ENCODE measurements at places on chromosomes 7 and 10. TPM values are rescaled to one million over a fixed set of nuclear protein-coding genes. Genes with fewer than 3 reads are reported as not detected.

AKR1D1 gene
- not detected for total RNA-seq

FAM221A gene
- total RNA-seq: 6.9 TPM

SLC39A12 gene
- not detected for total RNA-seq

UNCX gene
- total RNA-seq: not detected

CYP3A7 gene
- total RNA-seq: not detected

PLEKHS1 gene
- not detected for total RNA-seq

NANOS1 gene
- total RNA-seq: 4.7 TPM

PILRA gene
- total RNA-seq: 0.69 TPM

TSC22D4 gene
- 47.4 TPM for total RNA-seq

ZC3HAV1 gene
- total RNA-seq: 52.6 TPM

COL1A2 gene
- total RNA-seq: 732 TPM

CLDN3 gene
- 0.11 TPM for total RNA-seq

FAM25C gene
- total RNA-seq: not detected

MPLKIP gene
- total RNA-seq: 57.6 TPM

HMX3 gene
- total RNA-seq: 3.3 TPM

VWA2 gene
- not detected for total RNA-seq

RARRES2 gene
- total RNA-seq: 11.8 TPM

NPVF gene
- total RNA-seq: not detected

TRIM73 gene
- 0.71 TPM for total RNA-seq

NODAL gene
- total RNA-seq: not detected

CRYGN gene
- 0.17 TPM for total RNA-seq

MMP21 gene
- total RNA-seq: not detected

PAX4 gene
- total RNA-seq: not detected

TAS2R3 gene
- 0.17 TPM for total RNA-seq

HTR7 gene
- 22.9 TPM for total RNA-seq

AFAP1L2 gene
- 17.1 TPM for total RNA-seq

FANK1 gene
- 3.1 TPM for total RNA-seq

LOXL4 gene
- 0.97 TPM for total RNA-seq

NYAP1 gene
- not detected for total RNA-seq

TMEM270 gene
- total RNA-seq: 1.5 TPM

CARD11 gene
- total RNA-seq: 4.5 TPM

KDM7A gene
- total RNA-seq: 2.2 TPM

CXCL12 gene
- total RNA-seq: 2.2 TPM

SNX10 gene
- 54.2 TPM for total RNA-seq

LEP gene
- total RNA-seq: not detected

CHAT gene
- not detected for total RNA-seq

GSDME gene
- 28.3 TPM for total RNA-seq

LIPF gene
- not detected for total RNA-seq
